Left ventricle myocardium superior (tissue), 1 donor: ENCODE measurements at places on chromosomes 5 and 9.

DNA sequence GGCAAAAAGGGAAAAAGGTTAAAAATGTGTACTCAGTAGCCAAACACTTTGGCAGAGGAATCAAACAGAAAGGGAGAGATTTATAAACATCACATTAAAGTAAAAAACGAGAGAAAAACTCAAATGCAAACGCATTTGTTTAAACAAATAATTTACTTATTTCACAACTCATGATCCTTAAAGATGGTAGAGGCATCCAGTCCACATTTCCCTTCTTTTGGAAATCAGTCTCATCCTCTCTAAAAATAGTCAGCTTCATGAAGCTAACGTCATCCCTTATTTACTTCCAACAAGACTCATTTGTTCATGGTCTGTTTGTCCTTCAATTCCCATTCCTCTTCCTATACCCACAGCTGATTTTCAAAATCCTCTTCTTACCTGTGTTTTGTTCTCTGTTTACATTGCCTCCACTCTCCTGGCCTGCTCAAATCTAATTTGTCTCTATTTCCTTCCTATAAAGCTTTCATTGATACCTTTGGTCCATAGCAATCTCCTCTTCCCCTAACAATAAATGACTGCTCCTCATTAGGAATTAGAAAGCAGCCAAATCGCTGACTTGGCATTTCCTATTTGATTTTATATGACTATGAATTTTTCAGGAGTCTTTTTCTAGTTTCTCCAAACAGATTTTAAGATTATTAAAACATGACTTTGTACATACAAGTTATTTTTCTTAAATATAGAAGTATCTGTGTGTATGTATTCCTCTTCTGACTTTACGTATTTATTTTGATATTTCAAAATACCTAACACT is 805.3 kb downstream of the TLE1 start:
- DNase-seq: no peak

DNA sequence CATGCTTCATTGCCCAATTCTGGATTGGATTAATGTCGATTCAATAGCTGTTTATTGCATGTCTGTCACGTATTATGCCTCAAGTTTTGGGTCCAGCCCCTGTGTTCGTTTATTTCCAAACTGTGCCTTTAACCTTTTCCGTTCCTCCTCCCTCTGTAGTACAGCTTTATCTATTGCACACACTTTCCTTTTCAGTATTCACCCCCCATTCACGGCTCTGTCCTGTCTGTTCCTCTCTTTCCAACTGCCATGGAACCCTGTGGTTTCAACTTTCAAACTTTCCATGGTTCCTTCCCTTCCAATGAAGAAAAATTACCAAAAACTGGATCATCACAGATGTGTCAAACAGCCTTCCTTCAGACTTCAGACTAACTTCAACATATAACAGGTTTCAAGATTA is 17.1 kb downstream of the SMARCA2 start:
- no peak for DNase-seq

GRCh38 chr5:34012791-34013190 is 4.9 kb upstream of the AMACR start:
- DNase-seq: no peak

DNA sequence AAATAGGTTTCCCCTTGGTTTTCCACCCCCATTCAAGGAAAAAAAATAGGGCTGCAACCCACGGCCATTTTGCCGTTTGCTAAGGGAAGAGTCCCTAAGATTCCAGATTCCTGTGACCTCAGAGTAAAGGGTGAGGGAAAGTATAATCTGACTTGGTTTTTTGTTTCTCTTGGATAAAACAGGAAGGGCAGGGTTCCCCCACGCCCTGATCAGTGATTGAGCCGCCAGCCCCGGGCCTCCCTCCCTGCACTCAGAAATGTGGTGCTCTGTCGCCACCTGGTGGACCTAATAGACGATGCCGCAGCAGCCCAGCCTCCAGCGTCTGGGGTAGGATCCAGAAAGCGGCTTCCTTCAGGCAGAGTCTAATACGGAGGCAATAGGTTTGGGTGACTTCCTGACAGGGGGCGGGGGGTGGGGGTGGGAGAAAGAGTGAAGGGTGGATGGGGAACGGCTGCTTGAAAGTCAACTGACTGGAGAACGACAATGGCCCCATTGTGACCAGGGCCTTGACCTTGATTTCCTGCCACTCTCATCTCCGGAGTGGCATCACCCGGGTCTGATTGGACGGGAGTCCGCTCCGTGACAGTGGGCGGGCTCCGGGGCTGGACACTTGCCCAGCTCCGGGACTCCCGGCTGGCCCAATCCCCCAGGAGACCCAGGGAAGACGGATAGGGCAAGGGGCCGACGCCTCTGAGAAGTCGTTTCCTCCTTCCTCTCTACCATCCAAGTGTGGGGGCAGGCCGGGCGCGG is 17.8 kb upstream of the CYSTM1 start:
- peak; percentile 93 for DNase-seq

GRCh38 chr5:39517800-39518199 is 93.0 kb upstream of the DAB2 start:
- DNase-seq: no peak

GRCh38 chr5:110653231-110653970 is 73.1 kb downstream of the TMEM232 start:
- DNase-seq: no peak

GRCh38 chr5:51651476-51651875 is 268.2 kb downstream of the ISL1 start:
- no peak for DNase-seq

GRCh38 chr9:129823542-129823934 is 398 bp downstream of the TOR1A start:
- DNase-seq: no peak

GRCh38 chr5:32520356-32520755 is 65.0 kb upstream of the SUB1 start:
- no peak for DNase-seq
